Renal cortex interstitium (tissue), 15 donors: ENCODE measurements at places on chromosomes 5 and 9. TPM values are rescaled to one million over a fixed set of nuclear protein-coding genes. Genes with fewer than 3 reads are reported as not detected.

DNA sequence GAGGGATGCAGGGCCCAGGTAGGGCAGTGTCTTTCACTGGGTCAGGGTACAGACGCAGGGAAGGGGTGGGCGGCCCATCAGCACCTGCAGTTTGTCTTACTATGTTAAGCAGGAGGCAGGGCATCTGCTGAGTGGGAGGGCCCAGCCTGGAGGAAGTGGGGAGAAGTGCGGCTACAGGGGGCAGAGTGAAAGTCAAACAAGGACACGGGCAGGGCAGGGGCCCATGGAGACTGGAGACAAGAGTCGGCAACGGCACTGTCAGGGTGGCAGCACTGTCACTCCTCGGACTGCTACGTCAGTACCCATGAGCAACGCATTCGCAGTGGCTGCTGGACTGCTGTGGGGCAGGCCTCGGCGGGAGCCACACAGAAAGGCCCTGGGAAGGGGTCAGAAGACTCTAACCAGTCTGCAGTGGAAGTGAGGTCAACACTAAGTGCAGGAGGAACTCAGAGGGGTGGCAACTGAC, 19.7 kb downstream of the CAMSAP1 start:
- DNase-seq, result no peak

GRCh38 chr9:119537138-119537537, 167.9 kb upstream of the BRINP1 start:
- DNase-seq, result no peak

DNA sequence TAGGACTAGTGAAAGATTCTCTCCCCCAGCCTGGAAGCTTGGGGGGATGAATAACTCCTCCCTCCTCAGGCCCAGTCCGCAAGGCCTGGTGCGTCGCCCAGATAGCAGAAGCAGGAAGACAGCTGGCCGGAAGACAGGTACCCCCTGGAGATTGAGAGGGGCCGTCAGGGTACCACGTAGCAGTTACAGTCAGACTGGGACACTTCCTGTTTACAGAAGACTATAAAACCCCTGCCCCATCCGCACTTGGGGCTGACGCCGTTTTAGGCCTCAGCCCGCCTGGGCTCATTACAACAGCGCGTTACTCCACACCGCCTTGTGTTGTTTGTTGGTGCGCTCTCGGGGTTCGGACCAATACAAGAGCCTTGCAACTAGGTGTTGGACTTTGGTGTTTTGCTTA, 15.4 kb downstream of the SEMA6A start:
- DNase-seq, result no peak

GRCh38 chr5:58040846-58041245, 419.0 kb downstream of the PLK2 start:
- no peak for DNase-seq

- DNase-seq, result no peak
Observed at GRCh38 chr5:111755942-111756381, 1.0 kb downstream of the NREP start.

DNA sequence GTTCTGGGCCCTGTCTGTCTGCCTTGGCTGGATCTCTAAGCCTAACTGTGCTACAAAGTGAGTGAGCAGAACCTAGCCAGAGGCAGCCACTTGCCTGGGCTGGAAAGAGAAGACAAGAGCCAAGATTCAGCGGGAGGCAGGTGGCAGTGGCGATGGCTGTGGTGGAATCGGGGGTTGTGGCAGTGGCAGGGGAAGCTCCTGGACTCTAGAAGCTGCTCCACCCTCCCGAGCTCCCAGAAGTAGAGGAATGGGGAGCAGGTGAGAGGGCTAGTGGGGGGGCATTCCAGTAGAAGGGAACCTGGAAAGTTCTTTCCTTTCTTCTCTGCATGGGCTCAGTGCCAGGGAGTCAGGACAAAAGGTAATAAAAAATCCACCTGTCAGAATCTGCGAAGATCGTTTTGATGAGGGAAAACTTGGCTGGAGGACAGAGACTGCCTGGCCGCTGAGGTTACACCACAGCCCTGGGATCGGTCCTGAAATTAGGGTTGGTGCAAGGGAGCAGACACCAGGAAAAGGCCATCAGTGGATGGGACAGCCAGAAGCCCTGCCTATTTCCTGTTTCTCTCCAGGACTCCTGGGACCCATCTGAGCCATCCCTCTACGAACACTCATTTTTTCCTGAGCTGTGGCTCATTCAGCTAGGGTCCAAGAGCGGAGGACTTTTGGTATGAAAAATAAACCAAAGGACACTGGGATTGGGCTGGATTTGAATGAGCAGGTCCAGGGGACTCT, 1.6 kb downstream of the CRAT start:
- DNase-seq, result no peak

GRCh38 chr5:57665146-57665936, 182.7 kb upstream of the ACTBL2 start:
- no peak for DNase-seq

GRCh38 chr5:119954106-119954505, 324.7 kb downstream of the FAM170A start:
- no peak for DNase-seq

DNA sequence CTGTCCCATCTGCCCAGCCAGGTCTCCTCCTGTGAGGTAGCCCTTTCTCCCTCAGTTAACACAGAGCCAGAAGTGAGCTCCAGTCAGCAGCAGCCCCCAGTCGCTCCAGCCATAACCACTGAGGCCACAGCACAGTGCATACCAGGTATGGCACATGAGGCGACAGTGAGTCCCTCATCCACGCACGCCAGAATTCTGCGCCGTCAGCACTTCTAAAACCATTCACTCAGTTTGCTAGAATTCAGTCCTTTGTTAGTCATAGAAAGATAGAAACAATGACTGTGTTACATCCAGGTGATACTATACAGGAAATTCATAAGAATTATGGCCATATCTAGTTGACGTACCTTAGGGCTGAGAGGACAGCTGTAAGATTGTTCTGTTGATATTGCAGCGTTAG, 88.5 kb downstream of the KIAA1958 start:
- DNase-seq, result no peak

DNA sequence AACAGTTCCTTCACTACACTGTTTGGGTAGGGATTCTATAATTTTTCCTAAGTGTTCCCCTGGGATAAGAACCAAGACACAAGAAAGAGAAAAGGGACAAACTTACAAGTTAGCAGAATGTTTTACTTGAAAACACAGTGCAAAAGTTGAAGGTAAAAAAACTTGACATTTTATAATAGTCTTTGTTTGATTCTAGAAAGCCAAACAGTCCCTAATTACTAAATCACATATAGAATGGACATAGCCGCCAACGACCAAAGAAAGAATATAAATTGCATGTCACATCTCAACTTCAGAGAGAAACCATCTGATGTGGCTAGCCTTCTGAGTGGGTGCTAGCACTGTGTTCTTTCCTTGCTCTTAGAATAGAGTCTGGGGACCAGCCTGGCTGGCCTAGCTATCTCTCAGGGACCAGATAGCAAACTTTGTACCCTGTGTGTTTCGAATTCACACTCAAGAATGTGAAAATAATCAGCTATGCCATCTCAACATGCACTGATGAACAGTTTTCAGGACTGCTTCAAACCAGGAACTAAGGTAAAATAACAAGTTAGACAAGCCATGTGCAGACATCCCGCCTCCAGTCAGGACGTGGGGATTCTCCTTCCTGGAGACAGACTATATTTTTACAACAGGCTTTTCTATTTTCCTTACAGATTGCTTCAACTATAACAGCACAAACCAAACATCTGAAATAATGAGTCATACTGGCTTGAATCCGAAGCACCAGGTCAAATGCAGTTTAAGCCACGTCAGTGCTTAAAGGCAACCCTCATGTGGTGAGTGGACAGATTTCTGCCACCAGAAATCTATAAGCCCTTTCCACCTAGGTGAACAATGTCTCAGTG, 53.7 kb downstream of the LHFPL2 start:
- no peak for DNase-seq

DNA sequence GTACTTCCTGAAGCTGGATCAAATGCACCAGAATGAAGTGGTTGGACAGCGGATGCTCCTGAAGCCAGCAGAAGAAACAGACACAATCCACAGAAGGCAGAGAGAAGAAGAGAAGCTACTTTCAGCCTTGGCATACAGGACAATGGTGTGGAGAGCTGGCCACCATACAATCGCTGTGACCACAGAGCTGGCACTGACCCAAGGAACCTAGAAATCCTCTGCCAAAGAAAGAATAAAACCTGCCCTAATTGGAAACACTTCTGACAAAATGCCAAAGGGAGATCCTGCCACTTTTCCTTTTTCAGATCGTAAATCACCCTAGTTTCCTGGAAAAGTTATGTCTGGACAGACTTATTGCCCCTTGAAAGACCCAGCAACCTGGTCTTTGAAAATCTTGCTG, 77.8 kb downstream of the BAAT start:
- no peak for DNase-seq

DNA sequence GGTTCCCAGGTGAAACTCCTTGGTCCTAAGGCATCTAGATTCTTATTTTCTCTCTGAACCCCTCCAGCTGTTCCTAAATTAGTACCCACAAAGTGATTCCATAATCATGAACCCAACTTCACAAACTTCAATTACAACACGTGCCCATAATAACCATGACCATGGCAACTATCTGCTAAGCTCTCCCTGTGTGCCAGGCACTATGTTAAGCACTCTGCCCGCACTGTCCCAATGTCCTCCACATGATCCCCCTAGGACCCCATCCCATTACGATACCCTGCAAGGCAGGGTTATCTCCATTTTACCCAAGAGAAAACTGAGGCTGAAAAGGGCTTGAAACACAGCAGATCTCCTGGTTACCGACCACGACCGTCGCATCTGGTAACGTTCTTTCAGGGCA, 25.3 kb upstream of the ZNF622 start:
- no peak for DNase-seq

- DNase-seq, result no peak
Observed at GRCh38 chr5:143737062-143737461, 74.9 kb upstream of the HMHB1 start.

GRCh38 chr9:133882849-133883755, 109.0 kb downstream of the VAV2 start:
- no peak for DNase-seq

DNA sequence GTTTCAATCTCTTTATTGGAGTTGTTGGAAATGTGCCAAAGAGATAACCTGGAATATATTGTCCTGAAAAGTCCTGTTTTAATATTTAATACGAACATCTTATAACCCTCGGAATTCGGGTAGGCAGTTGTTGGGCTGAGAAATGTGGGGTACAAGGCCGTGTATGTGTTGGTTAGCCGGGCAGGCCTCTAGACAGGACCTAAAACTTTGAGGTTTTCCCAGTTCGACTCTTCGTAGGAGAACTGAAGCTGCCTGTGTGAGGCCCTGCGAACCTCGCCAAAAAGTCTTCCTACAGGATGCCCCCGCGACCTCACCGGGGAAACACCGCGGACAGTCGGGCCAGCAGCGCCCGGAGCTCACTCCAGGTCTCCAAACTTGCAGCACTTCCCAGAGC, 583 bp upstream of the TJP2 start:
- no peak for DNase-seq

DNA sequence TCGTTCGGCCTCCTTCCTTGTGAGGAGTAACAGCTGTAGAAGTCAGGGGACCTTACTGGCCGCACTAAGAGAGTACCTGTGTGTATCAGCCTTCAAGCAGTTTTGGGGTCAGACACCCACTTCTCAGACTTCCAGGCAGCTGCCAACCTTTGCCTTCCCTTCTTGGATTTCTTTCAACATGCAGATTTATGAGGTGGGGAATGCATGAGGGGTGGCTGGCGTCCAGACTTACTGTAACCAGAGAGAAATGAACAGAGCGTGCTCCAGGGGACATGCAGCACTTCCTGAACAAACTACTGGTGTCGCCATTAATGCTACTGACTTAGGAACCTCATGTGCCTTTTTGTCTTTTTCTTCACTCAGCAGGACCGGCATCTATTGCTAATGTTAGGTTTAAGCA, 46.7 kb downstream of the INSYN2B start:
- peak; percentile 7 for DNase-seq

DNA sequence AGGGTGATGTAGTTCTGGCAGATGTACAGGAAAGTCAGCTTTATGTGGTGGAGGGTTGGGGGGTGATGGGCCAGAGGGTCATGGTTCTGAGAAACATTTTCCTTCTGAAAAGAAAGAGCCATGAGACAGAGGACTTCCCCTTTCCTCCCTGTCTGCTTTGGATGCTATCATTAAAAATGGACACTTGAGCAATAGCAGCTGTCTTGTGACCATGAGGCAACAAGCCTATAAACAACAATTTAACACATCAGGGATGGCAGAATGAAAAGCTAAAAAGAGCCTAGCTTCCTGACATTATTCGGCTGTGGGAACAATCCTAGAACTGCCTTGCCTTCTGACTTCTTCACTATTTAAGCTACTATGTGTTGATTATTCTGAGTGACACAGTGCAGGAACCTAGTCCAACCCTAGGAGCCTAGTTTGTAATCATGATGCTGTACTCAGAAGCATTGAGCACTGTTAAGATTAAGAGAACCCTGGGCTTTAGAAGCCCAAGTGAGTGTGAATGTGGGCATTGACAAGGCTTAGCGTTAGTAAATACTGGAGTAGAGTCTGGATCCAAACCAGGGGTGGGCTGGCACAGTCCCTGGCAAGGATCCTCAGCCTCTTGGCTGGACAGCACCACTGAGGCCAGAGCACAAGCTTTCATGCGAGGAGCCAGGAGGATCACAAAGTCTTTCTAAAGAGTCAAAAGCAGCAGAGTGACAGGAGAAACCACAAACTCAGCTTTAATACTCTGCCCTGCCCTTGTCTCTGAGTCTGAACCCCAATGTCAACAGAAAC, 178.5 kb upstream of the EGFLAM start:
- no peak for DNase-seq

DNA sequence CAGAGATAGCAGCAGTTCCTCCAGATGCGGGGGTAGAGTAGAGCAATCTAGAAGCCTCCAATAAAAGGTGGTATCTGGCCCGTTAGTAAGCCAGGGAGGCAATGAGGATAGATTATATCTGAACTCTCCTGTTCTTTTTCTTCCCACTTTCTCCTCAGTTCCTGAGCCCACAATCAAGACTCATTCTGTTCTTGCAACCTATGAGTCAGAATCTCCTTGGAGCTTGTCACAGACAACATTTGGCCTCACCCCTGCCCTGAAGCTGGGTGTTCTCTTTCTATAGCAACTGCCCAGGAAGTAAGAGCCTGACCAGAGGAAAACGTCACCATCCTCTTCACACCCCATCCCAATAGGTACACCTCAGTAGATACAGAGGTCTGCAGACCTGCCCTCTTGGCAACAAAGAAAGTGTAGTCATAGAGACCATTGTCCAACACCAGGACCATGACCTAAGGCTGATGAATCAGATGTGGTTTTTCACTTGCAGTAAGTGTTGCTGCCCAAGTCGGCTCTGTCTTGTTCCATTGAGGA, 76.3 kb upstream of the PCA3 start:
- DNase-seq, result no peak

- DNase-seq, result no peak
Observed at GRCh38 chr5:65779643-65780042, 57.6 kb downstream of the NLN start.

The GNA14 gene
- 18.1 TPM for polyA plus RNA-seq

The ZNF883 gene
- 7.8 TPM for polyA plus RNA-seq

The CCL21 gene
- polyA plus RNA-seq, result 21.8 TPM

The IFNE gene
- polyA plus RNA-seq, result 0.13 TPM

The RNF183 gene
- 6.0 TPM for polyA plus RNA-seq

The GAPT gene
- polyA plus RNA-seq, result 1.6 TPM

The GRM6 gene
- 1.9 TPM for polyA plus RNA-seq
